ENCODE measurements at places on chromosomes 11 and 22. TPM values are rescaled to one million over a fixed set of nuclear protein-coding genes. Genes with fewer than 3 reads are reported as not detected.

DNA sequence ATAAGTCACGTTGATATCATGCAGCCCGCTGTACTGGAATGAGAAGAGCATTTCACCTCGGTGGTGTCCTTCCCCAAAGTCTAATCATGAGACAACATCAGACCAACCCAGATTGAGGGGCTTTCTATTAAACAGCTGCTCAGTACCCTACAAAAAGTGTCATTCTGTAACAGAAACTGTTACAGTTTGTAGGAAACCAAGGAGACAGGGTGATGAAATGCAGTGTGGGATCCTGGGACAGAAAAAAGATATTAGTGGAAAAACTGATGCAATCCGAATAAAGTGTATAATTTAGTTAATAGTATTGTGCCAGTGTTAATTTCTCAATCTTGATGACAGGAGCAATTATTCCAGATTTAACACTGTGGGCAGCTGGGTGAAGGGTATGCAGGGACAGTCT, 128.0 kb downstream of the MICAL2 start:
- DNase-seq = no peak

DNA sequence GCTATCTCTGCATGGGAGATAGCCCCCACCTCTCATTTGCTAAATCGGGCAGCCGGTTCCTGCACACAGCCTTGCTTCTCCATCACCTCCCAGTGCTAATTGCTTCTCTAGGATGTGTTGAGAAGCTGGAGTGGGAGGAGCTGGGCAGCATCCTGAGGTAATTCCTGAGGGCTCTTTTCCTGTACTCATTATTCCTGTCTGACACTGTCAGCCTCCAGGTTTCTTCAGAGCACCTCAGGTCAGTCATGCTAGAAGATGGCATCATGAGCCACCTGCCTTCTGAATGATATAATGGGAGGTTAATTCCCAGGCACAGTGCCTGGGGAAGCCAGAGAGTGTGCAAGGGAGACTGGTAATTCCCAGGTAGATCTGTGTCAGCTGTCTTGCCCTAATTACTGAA, 133.0 kb downstream of the RAB38 start:
- DNase-seq = no peak

GRCh38 chr11:103683576-103683975, 352.9 kb upstream of the DDI1 start:
- DNase-seq = no peak

GRCh38 chr11:113906038-113906437, 1.4 kb downstream of the HTR3B start:
- DNase-seq = no peak

Gene TH
- 0.76 TPM for total RNA-seq

GRCh38 chr11:17351510-17352176, at the start of gene NCR3LG1:
Gene NCR3LG1 (plus strand): TSS chr11:17351800. CDS start chr11:17351970, 170 bp downstream.
- DNase-seq = no peak

DNA sequence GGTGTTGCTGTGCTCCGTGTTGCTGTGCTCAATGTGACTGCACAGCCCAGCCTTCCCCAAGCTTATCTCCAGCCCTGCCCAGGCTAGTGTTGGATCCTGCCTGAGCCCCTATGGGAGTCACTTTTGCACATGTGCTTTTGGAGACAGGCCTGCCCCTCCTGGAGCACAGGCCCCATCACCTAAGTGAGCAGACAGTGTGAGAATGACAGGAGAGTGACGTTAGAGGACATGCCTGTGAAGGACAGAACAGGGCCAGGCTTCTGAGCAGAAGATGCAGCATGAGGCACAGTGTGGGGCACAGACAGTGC, 36.6 kb upstream of the SUSD2 start:
- no peak for DNase-seq

DNA sequence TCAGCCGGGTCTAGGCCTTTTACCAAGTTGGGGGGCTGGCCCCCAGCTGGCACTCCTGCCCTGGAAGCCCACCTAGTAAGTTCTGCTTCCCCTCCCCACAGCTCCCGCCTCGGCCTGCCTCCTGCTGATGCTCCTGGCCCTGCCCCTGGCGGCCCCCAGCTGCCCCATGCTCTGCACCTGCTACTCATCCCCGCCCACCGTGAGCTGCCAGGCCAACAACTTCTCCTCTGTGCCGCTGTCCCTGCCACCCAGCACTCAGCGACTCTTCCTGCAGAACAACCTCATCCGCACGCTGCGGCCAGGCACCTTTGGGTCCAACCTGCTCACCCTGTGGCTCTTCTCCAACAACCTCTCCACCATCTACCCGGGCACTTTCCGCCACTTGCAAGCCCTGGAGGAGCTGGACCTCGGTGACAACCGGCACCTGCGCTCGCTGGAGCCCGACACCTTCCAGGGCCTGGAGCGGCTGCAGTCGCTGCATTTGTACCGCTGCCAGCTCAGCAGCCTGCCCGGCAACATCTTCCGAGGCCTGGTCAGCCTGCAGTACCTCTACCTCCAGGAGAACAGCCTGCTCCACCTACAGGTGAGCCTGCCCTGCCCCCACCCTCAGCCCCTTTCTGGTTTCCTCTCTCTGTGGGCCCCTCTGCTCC, 7.3 kb downstream of the RTN4RL2 start:
- no peak for DNase-seq

All from esophagus squamous epithelium (tissue), 5 donors.